Hypothalamus (tissue), 51 donors: ENCODE measurements at places on chromosomes 13 and 19.

GRCh38 chr19:1084024-1084868 is 10.9 kb downstream of the POLR2E start:
- no peak for DNase-seq

DNA sequence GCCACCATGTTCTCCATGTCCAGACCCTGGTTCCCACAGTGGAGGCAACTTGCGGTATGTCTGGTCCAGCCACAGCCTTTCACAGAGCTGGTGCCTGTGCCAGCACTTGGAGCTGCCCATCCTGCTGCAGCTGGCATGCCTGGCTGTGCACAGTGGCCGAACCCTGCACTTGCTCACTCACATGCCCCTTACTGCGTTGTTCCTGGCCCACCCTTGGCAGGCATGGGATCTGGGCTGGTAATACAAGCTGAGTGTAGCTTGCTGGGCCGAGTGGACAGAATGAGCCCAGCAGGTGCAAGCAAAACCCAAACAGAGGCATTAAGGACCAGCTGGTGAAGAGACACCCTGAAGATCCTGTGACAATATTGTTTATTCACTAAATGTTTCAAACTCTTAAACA is 583.9 kb upstream of the SLITRK6 start:
- DNase-seq, result no peak

DNA sequence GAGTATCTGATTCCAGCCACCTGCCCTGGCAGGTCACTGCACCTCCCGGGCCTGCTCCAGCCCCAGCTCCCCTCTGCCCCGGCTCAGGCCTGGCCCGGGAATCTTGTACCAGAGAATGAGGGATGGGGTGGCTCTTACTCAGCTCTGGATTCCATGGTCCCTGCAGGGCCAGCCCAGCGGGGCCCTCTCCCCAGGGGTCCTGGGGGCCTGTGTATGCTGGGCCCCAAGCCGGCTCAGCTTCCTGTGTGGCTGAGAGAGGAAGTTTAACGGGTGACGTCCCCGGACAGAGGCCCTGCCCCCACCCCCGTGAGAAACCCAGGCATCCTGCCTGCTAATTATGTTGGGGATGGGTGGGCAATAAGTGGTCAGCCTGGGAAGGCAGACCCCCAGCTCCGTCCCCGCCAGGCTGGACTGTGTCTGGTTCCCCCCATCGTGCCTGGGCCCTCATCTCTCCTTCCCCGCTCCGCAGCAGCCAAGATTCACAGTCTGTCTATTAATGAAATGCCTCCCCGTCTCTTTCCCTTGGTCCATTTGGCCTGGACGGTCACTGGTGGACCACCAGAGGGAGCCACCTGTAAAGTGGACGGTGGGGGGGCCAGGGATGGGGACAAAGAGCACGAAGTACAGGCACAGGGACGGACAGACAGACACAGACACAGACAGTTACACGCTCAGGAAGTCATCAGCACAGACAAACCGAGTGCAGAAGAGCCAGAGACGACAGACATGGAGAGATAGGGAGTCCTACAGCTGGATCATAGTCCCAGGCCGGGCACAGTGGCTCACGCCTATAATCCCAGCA is at the start of gene DENND1C:
Gene DENND1C, minus strand, starts transcription at position 247 of the 802 bp plus-strand sequence. Its CDS starts 92 bp downstream, at position 155.
- DNase-seq, result peak; percentile 8

DNA sequence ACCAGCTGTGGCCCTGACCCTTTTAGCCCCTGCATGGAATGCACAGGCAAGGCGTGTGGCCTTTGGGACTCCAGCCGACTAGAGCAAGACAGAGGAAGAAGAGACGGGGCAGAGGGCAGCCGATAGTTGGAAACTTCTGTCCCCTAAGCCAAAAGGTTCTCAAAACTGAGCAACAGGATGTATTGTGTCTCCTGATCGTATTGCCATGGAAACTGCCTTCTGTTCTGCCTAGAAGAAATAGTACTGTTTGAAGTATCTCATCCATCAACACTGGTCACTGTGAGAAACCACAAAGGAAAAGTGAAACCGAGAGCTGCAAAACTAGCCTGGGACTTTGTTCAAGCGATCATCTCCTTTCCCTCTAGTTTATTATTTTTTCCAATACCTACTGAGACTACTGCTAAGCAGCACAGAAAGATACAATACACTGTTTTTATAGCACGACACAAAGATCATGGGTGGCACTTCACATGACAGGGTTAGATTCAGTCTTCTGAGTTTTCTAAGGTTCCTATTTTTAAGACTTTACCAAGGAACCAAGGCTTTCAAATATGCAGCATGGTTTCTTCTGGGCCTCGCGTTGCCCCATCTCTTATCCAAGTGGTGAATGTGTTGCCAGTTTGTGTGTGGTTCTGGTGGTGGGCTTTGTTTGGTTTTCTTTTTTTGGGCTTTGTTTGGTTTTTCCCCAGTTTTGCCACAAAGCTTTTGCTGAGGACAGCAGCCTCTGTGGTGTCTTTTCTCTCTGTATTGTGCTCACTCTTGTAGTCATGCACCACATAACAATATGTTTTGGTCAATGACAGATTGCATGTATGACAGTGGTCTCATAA is 49.3 kb upstream of the GPR183 start:
- DNase-seq, result no peak

- no peak for DNase-seq
These were observed 269.3 kb downstream of the UQCRFS1 start for GRCh38 chr19:28943651-28944050.

- peak; percentile 29 for DNase-seq
These were observed 7.7 kb upstream of the TMEM161A start for GRCh38 chr19:19145684-19146608.

- DNase-seq, result no peak
These were observed 89.5 kb downstream of the SPRY2 start for GRCh38 chr13:80251403-80251802.

DNA sequence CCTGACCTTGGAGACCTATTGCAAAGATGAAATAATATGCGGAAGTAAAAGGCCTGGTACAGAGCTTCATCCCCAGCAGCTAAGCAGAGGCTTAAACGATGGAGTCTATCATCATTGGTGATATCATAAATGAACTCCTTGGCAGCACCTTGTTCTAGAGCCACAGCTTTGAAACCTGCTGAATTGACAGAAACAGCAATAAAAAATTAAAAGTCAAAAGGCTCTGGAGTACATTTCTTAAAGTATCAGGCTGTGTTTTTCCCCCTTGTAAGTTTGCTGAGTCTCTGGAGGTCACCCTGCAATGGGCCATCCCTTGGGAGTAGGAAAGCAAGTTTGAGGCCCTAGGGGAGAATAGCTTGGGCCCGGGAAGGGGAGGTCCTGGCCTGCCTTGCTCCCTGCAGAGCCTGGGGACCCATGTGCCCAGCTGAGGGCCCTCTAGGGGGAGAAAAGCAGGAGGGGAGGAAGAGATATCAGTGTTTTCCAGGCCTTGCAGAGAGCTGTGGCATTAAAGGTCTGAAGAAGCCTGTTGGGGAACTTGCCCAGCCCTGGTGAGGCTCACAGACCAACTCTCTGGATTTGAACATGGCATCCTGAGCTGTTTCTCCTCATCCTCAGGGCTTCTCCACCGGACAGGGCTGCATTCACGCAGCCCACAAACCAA is 416.1 kb downstream of the ZNF536 start:
- no peak for DNase-seq

DNA sequence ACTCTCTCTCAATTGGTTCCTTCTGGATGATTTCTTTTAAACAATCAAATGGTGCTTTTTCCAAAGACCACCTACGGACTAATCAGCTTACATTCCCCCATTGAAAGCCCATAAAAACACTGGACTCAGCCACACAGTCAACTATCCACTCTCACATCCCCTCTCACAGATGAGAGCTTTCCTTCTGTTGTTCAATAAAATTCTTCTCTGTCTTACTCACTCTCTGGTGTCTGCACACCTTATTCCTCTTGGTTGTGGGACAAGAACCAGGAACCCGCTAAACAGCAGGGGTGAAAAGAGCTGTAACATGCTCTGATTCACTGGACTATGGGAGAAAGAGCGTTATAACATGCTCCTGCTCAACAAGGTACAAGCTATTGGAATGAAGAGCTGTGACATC is 2896.2 kb downstream of the PCDH9 start:
- no peak for DNase-seq

GRCh38 chr19:48745208-48745995 is 1.3 kb downstream of the IZUMO1 start:
- peak; percentile 64 for DNase-seq

GRCh38 chr13:109780845-109781383 is 5.5 kb downstream of the IRS2 start:
- DNase-seq, result no peak
